ENCODE measurements at places on chromosomes 7 and 10.

DNA sequence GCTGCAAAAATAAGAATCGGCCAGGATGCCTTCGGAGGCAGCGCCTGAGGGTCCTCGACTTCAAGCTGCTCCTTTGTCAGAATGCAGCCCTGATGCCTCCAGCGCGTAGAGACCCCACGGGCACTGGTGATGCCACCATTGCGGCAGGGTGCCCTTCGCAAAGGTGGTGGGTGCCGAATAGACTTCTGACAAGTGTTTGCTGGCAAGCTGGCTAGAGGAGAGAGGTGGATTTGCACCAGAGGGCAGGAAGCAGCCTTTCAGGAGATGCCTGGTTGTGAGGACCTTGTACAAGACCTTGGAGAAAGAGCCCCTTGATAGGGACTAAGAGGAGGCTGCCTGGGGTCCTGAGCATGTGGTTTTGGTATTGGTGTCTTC is 103.2 kb upstream of the PPIF start:
- DNase-seq = no peak

DNA sequence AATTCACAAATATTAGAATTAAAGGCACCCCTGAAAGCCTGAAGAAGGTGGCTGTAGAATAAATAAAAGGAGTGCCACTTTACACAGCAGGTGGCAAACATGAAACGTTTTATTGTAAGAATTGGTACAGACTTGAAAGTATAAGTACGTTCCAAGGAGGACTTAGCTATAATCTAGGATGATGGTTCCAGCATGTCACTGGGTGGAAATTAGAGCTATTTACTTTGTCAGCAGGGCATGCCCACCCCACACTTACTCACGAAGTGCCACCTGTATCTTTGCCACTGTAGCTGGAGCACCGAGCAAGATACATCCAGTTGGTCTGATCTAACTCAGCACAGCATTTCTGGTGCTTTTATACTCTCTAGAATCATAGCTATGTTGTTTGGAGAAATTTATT is 97.8 kb downstream of the GRM8 start:
- DNase-seq = no peak

GRCh38 chr10:118321724-118322575 is 20.2 kb downstream of the FAM204A start:
- no peak for DNase-seq

GRCh38 chr10:46296641-46297141 is 9.9 kb downstream of the ANTXRL start:
- peak; percentile 33 for DNase-seq

DNA sequence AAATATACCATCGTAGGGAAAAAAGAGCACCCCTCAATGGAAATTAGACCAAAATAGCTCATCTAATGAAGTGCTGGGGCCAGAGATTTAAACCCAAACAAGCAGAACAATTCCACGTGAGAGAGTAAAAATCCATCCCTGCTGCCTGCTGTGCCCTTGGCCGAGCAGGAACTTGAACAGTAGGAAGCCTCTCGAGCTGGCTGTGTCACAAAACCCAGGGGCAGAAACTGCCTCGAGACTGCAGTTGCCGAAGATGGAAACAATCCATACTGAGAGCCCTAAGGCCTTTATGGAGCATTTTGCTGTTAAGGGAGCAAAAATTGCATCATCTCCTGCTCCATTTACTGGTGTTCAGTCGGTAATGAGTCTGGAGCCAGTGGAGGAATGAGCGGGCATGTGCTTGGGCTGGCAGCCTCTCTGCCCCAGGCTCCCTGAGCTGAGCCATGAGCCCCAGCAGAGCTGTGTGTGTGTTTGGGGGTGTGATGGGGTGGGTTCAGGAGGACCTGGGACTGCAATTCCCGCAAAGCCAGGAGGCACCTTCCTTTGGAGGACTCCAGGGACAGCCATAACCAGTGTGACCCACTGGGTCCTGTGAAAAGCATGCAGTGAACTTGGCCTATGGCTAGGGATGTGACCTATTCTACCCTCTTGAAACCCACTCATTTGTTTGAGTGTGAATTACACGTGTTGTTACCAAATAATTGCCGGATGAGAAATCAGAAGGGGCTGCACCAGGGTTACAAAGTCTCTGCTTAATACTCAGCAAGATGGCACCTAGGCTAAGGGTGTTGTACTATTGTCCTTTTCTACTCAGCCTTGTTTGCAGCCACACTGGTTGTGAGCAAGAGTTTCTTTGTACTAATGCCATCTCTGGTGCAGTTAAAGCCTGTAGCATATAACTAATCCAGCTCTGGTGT is 58.3 kb downstream of the CDHR3 start:
- DNase-seq = no peak

DNA sequence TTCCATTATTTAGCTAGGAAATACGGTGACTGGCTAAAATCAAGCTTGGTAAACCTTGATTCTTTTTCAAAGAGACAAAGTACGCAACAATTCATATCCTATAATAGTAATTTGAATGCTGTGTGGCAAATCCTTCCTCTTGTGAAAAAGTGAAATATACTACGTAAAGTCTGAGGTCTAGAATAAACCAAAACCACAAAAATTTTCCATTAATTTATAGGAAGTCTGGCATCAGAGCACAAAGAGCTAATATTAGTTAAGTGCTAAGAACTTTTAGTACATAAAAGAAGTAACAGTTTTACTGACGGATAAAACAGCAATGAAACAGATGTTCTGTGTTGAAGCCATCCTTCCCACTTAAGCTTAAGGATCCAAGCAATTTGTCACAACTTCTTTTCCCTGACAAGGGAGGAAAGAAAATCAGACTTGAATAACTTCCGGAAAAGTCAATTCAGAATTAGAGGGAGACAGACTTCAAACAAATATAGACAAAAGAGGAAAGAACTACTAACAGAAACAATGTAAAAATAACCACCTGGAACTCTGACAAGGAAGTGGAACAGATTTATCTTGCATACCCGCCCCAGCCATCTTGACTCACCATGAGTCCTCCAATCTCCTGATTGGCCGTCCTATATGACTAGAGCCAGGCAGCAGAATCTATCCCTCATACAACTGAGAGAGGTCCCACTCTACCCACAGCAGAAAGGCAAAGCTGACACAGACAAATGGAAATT is 34.6 kb downstream of the RHEB start:
- no peak for DNase-seq

DNA sequence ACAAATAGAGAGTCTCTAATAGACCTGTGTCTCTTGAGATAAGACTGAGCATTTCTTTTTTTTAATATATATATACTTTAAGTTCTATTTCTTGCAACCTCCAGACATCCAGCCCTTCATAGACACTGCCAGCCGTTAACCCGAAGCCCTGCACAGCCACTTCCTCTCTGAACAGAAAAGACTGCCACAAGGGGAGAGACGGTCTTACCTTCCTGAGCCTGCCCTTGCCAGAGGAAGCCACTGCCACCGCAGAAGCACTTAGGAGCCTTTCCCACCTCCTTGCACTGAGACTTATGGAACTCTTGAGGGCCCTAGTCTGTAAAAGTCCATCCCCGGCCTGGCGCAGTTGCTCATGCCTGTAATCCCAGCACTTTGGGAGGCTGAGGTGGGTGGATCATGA is 31.8 kb upstream of the PRSS1 start:
- DNase-seq = peak; percentile 67

DNA sequence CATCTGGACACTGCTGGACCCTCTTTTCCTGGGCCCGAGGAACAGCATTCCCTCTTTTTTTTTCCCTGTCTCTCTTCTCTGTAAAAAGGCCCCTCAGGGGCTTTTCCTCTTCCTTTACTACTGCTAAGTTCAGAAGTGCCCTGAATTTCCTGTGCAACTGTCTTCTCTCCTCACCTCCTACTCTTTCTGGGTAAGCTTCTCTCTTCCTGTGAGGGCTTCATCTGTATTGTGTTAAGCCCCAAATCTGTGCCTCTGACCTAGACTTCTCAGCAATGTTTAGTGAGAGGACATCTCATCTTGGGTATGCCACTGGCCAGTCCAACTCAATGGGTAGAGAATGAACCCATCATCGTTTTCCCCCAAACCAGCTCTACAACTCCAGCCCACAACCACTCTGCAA is 174.2 kb downstream of the PTEN start:
- no peak for DNase-seq

- DNase-seq = no peak
Measured at GRCh38 chr10:46299536-46300369, 13.0 kb downstream of the ANTXRL start.

DNA sequence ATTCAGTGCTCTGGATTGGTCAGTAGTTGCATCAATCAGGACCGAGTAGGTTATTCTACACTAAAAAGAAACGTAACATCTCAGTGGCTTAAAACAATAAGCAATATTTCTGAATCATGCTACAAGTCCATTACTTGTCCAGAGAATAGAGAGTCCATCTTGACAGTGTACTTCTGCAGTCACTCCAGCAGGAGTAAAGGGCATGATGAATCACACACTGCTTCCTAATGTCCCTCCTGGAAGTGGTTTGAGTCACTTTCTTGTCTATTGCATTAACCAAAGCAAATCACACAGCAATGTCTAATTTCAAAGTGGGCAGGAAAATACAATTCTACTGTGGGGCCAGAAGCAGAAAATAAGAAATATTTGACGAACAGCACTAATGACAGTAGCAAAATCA is 124.8 kb downstream of the TSPAN12 start:
- no peak for DNase-seq

- DNase-seq = no peak
Measured at GRCh38 chr7:128841171-128841690, 11.0 kb downstream of the FLNC start.

DNA sequence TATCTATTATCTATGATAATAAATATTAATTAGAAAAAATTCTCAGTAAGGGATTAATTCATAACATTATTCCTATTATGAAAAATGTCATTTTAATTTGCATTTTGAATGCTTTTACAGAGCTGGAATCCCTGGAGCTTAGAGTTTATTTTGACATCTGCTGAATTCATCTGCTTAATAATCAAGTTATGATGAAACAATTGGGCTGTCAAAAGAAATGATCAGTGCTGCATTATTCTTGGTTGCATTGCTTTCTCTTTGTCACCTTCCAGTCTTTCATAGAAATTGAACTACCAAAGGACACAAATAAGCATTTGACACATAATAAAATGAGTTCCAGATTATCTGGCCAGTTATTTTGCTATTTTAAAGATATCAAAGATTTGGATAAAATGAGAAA is 40.0 kb upstream of the MACC1 start:
- DNase-seq = no peak

- no peak for DNase-seq
Measured at GRCh38 chr10:104449391-104449790, 95.8 kb downstream of the CFAP58 start.

DNA sequence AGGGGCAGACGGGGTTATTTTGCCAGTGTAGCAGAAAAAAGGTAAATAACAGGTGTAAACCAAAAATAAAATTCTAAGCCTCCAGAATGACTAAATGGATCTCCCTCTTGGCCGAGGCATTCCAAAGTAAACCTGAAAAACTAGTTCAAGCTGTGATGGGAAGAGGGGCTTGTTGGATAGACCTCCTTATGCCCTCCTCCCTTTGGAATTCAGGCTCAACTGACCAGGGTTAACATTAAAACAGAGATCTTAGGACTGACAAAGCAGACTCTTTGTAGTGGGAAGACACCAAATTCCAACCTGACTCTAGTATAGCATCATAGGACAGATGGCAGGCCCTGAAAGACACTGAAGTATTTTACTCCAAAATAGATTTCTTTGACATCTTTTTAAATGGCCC is 113.8 kb upstream of the ITGB1 start:
- no peak for DNase-seq

DNA sequence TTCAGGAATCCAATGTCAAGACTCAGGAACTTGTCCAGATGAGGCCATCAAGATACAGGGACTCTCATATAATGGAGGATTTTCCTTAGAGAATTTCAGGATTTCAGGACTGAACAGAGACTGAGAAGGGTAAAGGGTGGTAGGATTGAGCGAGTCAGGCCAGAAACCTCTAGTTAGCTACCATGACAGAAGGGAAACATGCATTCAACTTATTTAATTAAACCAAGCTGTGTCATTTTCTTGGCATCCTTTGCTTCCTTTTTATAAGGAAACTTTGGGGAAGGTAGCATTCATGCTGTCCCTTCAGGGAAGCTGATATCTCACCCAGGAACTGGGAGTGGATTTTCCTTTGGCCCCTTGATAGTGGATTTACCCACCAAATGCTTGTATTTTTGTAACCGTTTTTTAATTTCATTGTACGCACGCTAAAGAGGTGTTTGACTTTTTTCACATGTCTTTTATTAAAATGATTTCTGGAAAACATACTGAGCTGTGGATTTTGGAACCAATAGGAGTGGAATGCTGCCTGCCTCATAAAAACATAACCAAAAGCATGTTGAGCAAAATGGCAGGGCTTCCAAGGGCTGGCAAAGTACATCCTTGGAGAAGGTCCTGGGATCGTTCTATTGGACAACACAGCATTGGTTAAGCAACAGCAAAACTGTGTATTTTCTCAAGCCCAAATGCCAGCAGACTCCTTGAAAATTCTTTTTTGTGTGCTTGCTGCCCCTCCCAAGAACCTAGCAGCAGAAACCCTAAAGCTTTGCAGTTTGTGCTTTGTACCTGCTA is 104.5 kb downstream of the CXCL12 start:
- no peak for DNase-seq

GRCh38 chr10:133440633-133441285 is 13.0 kb upstream of the SCART1 start:
- DNase-seq = no peak

DNA sequence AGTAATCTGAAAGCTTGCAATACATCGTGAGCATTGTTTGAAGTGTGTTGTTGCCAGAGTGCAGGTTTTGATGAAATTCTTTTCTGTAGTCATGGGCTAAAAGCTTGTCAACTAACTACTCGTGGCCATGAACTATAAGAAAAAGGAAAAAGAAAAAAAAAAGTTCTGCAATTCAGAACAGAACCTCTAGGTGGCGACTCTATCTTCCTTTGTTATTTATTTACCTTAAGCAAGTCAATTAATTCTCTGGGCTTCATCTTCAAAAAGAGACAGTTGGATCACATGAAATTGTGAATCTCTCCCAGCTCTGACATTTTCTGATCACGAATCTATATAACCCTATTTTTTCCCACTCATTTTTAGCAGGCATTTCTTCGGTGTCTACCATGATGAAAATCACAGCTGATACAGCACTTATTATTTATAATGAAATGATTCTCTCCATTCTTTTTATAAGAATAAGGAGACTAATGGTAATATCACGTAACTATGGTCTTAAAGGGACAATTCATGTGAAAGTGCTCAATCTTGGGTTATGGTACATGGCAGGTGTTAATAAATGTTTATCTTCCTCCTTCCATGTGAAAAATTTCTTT is 18.8 kb downstream of the TMEM196 start:
- no peak for DNase-seq

- peak; percentile 42 for DNase-seq
Measured at GRCh38 chr7:98836811-98837629, 32.8 kb downstream of the TMEM130 start.

DNA sequence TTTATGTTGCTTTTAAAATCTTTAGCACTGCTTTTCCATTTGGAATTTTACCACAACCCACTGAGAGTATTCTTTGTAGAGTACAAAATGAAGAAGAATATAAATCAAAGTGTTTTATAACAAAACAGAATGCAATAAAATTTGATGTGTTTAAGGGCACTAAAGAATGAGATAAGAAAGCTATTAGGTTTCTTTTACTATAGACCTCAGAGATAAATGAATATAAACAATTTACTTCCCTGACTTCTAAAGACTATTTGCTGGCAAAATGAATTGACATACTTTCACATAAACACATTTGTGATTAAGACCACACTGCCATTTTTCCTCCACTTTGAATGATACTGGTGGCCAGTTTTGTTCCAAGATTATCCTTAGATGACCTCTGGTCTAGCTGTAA is 124.5 kb downstream of the ITGA8 start:
- no peak for DNase-seq

GRCh38 chr10:131979336-131979735 is 2.4 kb downstream of the BNIP3 start:
- no peak for DNase-seq

- DNase-seq = no peak
Measured at GRCh38 chr7:1059200-1060091, 15.1 kb downstream of the GPR146 start.
